ENCODE measurements at places on chromosomes 12 and 14.

DNA sequence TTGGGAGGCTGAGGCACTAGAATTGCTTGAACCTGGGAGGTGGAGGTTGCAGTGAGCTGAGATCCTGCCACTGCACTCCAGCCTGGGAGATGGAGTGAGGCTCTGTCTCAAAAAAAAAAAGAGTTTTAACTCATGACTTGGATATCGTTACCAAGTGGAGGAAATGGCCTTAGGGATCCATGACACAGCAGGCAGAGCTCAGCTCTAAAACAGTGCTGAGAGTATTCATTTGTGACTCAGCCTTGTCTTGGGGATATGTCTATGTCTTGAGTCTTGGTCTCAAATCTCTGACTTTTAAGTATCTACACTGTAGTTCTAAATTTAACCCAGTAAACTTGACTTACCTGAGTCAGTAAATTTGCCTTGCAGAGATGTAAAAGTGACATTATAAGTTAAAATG lies 8.8 kb upstream of the PEX5 start:
- no peak for DNase-seq

DNA sequence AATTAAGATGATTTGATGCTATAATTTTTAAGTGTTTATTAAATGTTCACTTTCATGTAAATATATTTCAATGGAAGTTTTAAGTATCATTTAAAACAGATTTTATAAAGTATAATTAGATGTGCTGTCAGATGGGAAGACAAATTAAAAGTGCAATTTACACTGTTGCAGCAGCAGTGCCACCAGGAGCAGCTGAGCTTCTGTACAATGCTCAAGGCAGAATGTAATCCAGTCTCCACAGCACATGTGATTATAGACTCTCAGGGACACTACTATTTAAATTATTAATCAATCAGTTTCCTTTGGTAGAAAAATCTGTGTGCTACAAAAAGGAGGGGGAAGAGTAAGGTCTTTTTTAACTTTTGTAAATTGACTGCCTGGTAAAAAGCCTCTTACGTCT lies 285.7 kb upstream of the USP15 start:
- DNase-seq = no peak

DNA sequence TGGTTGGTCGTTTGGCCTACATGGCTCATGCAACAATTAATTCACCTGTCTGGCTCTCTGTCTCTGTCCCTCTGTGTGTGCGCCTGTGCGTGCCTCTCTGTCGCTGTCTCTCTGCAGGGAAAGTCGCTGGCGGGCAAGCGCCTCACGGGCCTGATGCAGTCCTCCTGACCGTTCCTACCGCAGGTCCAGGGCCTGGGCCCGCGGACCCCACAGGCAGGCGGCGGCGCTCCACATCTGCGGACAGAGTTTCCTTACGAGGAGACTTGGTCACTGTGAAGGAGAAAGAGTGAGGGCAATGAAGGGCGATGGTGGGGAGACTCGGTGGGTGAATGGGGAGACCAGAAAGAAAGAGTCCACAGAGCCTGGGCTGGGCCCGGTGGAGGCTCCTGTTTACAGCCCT lies 331.6 kb downstream of the DPF3 start:
- no peak for DNase-seq

DNA sequence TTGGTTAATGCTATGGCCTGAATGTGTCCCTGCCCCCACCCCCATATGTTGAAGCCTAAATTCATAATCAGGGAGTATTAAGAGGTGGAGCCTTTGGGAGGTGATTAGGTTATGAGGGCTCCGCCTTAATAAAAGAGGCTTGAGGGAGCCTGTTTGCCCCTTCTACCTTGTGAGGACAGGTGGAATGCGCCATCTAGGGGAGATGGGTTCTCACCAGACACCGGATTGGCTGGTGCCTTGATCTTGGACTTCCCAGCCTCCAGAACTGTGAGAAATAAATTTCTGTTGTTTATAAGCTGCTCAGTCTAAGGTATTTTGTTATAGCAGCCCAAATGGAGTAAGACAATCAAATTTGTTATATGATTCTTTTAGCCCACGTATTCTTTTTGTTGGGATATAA lies 148.3 kb downstream of the PTCSC3 start:
- DNase-seq = no peak

DNA sequence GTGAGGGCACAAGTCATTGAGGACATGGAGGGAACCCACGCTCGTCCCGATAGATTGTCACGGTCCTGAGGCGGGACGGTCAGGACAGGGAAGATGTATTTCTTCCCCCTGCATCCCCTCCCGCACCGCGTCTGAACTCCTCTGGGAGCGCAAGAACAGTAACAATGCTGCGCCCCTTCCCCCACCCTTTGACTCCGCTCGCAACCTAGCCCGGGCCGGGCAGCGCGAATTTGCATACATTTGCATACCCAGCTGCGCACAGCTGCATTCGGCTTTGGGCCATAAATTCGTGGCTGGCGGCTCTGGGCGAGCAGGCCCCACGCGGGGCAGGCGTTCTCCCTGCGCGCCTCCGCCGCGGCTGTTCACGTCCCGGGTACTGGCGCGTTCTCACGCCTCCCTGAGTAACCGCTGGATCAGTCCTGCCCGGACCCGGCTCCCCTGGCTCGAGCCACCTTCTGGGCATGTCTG lies 29.0 kb upstream of the SMUG1 start:
- DNase-seq = no peak

- no peak for DNase-seq
Measured at GRCh38 chr12:29104516-29104915, 44.6 kb upstream of the FAR2 start.

Data from AG04449 (cell line).